ENCODE measurements at places on chromosomes 1 and 21.

DNA sequence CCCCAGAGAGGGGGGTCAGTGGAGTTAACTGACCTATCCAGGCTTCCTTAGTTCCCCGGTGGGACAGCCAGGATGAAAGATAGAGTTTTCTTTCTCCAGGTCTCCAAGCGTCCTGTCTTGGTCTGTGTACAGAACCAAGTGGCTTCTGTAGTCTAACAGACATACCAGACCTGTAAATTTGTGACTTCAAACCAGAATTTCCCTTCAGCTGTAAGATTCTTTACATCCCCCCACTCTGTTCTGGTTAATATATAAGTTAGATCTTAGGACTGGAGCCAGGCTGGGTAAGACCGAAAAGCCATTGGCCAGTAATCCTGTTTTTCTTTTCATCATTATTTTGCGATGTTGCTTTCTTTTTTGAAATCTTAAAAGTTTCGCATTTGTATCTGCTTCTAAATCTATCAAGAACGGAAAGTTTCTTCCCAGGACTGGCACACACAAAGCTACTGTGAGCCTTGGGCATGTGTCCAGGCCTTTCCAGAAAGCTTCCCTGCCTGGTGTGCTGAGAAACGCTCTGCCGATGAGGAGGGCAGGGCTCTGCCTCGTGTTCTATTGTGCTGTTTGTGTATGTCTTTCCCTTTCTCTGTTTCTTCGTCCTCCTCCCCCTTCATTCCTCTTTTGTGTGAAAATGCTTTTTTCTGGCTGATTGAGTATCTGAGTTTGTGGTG, 72.3 kb downstream of the RGL1 start:
- peak; percentile 81 for DNase-seq

DNA sequence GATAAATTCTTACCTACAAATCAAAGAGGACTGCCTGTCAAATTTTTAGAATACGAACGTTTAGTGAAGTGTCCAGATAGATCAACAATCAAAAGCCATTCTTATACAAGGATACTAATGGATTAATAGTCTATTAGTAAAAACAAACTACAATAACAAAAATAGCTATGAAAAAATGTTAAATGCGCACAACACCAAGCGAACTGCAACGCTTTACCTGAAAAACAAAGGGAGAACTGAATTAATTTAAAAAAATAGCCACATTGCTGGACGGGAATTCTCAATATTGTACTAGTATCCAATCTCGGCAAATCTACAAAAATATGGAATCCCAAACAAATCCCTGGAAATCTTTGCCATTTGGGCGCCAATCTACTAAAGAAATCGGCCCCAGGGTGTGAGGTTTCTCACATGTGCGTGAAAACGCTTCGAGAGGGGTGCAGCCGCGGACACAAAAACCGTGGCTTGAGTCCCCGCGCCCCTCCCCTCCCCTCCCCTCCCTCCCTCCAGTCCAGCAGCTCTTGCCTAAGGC, 55.6 kb downstream of the TRAF5 start:
- DNase-seq, result no peak

DNA sequence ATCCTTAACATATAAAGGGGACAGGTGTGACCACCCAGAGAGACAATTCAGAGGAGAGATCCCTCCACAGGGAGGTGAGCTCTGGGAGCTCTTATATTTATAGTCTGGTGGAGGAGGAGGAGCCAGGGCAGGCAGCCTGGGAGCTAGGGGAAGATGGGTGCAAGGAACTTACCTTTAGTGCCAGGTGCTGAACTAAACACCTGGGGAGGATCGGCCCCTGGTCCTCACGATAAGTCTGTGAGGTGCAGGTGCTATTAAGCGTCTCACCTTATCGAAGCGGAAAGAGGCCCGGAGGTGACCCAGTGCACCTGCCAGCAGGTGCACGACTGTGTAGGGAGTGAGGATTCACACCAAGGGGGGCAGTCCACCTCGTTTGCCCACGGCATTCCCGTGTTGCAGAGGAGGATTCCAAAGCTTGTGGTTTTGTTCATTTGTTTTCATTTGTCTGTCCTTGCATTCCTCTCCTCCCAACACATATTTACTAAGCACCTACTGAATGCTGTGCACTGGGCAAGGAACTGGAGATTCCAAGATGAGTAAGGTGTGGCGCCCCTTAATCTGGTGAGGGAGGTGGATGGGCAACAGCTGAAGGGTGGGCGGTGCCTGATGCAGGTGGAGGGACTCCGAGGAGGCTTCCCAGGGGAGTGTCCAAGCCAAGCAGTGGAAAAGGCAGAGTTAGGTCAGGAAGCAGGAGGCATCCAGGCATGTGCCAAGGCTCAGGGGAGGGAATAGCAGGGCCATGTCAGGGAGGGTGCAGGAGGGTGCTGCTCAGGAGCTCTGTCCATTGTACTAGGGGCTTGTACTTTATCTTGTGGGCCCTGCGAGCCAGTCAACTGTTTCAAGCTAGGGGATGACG, 11.5 kb downstream of the ARHGEF10L start:
- no peak for DNase-seq

GRCh38 chr1:10973956-10974881, 38.2 kb upstream of the TARDBP start:
- no peak for DNase-seq

DNA sequence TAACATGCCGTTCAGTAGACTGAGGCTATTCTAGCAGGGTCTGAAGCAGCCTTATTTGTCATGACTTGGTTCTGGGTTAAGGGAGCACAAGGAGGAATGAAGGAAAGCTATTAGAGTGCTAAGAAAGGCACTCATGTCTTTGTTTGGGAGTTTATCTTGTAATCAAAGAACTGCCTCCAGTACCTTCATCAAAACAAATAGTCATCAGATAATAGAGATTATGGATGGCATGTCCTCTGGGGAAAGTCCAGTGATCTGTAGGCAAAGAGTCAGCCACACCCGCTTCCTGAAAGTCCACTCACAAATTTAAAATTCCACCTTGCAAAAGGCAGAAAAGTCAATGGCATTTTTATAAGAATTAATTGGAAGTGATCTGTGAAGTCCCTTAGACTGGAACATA, 56.8 kb downstream of the ESRRG start:
- DNase-seq, result no peak

DNA sequence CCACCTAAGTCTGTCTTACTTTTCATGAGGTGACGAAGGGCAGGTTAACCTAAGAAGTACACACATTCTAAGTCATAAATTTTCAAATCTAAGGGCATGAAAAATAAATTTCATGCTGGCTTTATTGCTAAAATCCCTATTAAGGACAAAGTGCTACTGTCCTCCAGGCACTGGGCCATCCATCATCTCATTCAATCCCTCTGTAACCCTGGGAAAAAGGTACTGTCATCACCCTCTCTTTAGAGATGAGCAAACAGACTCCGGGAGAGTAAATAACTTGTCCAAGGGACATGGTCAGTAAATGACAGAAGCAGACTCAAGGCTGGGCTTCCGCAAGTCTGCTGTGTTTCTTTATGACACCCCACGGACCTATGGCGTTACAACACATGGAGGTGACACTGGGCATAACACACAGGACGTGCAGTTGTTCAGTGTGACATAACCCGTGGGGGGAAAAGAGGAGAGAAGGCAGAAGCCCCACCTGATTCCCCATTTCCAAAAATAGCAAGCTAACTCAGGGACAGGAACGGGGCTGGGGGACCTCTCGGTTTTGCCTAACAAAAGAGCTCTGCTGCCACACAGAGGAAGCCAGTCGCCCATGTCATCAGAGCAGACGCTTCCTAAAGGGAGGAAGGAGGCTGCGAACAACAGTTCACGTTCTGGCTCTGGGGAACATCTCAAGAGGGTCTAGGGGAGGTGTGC, 12.5 kb upstream of the SRM start:
- no peak for DNase-seq

DNA sequence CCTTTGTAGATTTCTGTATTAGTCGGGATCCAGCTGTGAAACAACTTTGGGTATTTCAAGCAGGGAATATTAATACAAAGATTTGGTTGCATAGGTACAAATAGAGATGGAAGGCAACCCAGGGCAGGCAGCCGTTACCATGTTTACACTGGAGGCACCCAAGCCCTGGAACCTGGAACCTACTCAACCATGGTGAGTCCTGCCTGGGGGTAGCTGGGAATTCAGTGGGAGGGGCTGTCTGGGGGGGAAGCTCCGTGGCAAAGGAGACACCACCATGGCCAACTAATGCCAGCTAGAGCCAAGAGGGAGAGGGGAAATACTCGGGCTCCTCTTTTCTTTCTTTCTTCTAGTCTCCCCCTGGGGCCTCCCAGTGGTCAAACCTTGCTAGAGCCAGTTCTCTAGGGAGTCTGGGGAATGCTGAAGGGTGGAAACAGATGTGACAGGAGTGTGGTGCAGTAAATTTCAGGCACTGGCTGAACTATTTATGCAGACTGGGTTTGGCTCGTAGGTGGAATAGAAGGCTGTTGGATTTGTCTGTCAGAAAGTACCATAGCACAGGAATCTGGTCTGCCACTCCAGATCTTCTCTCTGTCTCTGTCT, 91.9 kb upstream of the CACNA1E start:
- no peak for DNase-seq

GRCh38 chr1:239764546-239764945, 327.1 kb upstream of the FMN2 start:
- DNase-seq, result no peak

DNA sequence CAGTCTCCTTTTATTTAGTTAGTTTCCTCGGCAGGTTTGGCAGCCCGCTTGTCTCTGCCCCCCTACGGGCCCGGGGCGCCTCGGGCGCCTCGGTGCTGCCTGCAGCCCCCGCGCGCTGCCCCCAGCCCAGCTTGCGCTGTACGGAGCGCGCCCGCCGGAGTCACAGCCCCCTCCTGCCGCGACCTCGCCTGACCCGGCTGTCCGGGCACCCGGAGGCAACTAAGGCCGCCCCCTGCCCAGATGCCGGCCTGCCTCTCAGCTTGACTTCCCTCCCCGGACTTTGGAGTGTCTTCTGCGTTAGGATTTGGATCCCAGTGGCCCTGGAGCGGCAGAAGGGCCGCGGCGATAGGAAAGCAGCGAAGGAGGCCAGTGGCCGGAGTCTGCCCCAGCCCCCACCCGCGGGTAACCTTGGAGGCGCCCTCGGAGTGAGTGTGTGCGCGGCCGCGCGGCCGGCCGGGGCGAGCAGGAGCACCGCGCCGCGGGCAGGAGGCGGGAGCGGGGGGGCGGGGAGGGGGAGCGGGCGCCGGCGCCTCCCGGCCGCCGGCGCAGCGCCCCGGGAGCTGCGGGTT, 7.6 kb downstream of the CDKN2C start:
- DNase-seq, result peak; percentile 76

- DNase-seq, result no peak
These were observed 24.1 kb upstream of the ARF1 start for GRCh38 chr1:228058172-228058948.

DNA sequence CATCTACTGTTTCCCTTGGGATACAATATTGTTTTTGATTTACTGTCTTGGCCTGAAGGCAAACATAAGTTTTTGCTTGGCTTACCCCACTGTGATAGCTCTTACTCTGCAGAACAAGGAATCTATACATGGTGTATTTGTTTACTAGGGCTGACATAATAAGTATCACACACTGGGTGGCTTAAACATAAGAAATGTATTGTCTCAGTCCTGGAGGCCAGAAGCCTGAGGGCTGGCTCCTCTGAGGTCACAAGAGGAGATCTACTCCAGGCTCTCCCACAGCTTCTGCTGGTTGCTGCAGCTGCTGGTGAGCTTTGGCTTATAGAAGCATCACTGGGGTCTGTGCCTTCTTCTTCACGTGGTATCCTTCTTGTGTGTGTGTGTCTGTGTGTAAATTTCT, 30.7 kb upstream of the IGSF5 start:
- DNase-seq, result no peak

- peak; percentile 68 for DNase-seq
These were observed 24.9 kb upstream of the TMEM52 start for GRCh38 chr1:1943834-1944570.

- no peak for DNase-seq
These were observed 581.0 kb downstream of the AJAP1 start for GRCh38 chr1:5235355-5235899.

DNA sequence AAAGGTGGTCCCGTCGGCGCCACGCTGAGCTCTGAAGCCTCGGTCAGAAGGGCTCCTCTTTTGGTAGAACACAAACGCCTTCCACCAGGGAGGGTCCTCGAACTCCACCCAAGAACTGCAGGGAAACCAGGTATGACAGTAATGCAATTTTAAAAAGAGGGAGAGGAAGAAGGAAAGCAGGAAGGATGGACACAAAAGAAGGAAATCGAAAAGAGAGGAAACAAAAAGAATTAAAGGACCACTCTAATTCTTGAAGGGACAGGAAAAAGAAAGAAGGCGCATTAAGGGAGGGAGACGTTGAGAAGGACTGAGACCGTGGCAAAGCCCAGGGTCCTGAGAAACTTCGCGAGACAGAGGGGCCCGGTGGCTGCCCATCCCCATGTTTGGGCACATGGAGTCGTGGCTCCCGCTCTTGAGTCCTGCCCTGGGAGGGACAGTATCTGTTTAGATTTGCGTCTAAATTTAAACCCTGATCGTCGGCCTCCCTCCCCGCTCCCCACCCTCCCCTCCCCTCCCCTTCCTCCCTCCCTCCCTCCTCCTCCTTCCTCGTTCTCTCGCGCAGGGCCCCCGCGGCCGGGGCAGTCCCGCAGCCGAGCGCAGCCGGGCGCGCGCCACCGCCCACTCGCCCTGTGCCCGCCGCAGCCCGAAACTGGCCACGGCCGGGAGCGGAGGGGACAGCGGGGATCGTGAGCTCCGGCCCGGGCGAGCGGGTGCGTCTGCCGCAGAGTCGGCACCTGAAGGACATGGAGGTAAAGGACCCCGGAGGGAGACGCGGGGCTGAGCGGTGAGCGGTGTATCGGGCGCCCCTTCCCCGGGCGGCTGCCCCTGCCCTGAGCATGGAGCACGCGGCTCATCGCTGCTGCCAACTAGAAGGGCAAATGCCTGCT, at the start of gene RCSD1:
RCSD1 (plus strand) TSS at position 552 of the 887 bp plus-strand sequence; CDS start at position 744, 192 bp downstream.
- DNase-seq, result peak; percentile 55

DNA sequence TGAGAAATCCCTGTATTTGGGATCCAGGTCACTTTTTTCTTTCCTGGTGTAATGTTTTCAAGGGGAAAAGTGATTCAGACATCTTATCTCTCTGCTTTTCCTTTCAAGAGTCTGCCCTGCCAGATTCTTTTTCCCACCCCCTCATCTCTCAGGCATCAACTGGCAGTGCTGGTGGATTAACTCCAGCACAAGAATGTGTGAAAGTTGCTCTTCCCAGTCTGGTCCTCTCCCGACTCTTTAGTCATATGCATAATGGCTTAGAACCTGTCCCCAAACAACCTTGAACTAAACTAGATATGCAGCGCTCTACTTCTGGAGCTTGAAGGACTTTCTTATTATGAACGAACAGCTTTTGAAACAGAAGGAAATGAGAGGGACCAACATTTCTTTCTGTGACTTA, 88.5 kb downstream of the SLC44A5 start:
- no peak for DNase-seq

GRCh38 chr1:147821883-147822282, 61.5 kb upstream of the GJA5 start:
- no peak for DNase-seq

DNA sequence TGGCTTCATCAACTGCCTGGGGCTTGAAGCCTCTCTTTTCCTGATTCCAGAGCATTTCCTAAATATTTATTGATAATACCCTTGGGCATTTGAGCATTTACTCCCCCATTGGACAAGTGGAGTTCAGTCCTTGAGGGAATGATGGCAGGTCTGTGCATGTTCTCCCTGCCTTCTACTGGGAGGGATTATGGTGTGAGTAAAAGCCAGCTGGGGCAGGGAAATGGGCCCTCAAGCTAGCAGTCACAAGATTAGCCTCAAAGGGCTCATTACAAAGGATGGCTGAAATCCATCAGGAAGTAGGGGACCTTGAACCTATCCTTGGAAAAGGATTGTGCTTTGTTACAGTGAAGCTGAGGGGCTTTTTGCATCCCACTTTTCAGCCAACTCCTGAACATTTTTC, 24.2 kb upstream of the OSBPL9 start:
- no peak for DNase-seq
